Mesothelial cell of epicardium (in vitro differentiated cells): ENCODE measurements at places on chromosomes 2 and 18. TPM values are rescaled to one million over a fixed set of nuclear protein-coding genes. Genes with fewer than 3 reads are reported as not detected.

CDCA7 gene
- total RNA-seq: 17.6 to 20.2 TPM (median 18.3 TPM) in 3 replicates

DNA sequence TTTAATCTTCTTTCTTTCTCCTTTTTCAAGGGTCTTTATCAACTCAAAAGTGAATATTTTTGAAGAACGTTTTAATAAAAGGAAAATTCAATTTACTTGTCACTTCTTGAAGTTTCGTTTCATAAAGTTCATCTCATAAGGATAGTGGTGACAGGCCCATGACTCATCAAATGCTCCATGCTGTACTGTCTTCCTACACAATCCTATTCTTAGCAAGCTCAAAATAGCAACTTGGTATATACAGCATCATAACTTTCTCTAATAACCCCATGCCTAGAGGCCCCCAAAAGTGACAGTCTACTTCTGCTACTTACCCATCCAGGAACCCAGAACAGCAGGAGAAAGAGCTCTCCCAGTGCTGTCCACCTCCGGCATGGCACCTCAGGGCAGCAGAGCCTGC is 7.7 kb downstream of the FBXO15 start:
- peaks cover 16% of the 10 kb centered on the region for H3K27me3 ChIP-seq
- H3K4me3 ChIP-seq: no peak overlapping the region
- H3K36me3 ChIP-seq: no peaks in the 10 kb centered on the region

GRCh38 chr18:59052965-59053820 is 86.5 kb upstream of the SEC11C start:
- no peak for DNase-seq
- H3K27me3 ChIP-seq: peaks cover 2% of the 10 kb centered on the region
- no peaks in the 10 kb centered on the region for H3K36me3 ChIP-seq
- H3K4me3 ChIP-seq: no peak overlapping the region
- H3K4me1 ChIP-seq: peaks cover 39% of the 10 kb centered on the region

DNA sequence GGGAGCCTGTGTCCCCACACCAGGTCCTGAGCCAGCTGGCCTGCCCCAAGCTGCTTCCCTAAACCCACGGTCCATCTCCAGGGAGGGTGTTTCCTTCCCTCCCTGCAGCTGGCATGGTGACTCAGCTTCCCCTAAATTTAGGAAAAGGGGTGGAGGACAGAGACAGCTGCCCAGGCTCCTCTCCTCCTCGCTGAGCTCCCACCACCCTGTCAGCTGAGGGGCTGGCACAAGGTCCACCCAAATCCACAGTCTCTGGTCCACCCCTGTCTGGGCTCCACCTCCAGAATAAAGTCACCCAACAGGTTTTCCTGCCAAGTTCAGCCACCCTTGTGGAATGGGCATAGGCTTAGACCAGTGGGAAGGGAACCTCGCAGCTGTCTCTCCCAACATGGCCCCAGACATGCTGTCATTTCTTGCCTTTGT is 156.5 kb downstream of the TNS1 start:
- DNase-seq: no peak
- H3K27ac ChIP-seq: no peak overlapping the region
- H3K27me3 ChIP-seq: no peaks in the 10 kb centered on the region
- H3K4me1 ChIP-seq: peaks cover 17% of the 10 kb centered on the region
- H3K36me3 ChIP-seq: peaks cover 21% of the 10 kb centered on the region

GRCh38 chr2:150572961-150573395 is 85.5 kb upstream of the RND3 start:
- no peak for DNase-seq
- H3K4me1 ChIP-seq: peaks cover 32% of the 10 kb centered on the region
- H3K27me3 ChIP-seq: no peaks in the 10 kb centered on the region
- no peak overlapping the region for H3K4me3 ChIP-seq

DNA sequence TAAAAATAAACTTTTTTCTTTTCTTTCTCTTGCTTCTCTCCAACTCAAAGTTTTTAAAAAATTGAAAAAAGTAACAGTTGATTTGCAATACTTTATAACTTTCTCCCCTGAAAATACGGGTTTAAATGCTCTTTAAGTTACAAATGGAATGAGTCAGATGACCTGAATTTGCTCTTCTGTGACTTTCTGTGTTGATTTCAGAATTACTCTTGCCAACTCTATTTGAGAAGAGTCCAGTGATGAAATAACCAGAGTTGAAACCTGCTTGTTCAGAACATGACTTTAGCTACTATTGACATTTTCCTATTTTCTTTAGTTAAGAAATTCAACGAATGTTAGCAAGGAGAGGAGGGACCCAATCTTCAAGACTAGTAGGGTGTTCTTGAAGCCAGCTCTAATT is 146.1 kb upstream of the ZSWIM2 start:
- no peak for DNase-seq
- H3K27me3 ChIP-seq: peaks cover 8% of the 10 kb centered on the region
- H3K4me3 ChIP-seq: no peak overlapping the region
- H3K4me1 ChIP-seq: peaks cover 5% of the 10 kb centered on the region
- no peaks in the 10 kb centered on the region for H3K36me3 ChIP-seq

DNA sequence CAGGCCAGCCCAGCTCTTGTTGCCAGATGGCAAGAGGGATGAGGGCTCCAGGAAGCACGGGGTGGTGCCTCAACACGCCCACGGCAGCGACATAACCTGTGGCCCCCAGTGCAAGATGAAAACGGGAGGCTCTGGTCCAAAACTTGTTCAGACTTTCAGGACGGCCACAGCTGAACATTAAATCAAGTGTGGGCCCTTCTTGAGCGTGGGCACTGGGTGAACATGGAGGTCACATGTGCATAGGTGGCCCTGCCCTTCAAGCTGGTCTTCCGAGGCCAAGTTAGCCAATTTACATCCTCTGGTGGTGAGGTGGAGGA is 77.5 kb downstream of the NDUFA10 start:
- H3K27ac ChIP-seq: no peak overlapping the region
- H3K4me3 ChIP-seq: no peak overlapping the region
- no peaks in the 10 kb centered on the region for H3K27me3 ChIP-seq

DNA sequence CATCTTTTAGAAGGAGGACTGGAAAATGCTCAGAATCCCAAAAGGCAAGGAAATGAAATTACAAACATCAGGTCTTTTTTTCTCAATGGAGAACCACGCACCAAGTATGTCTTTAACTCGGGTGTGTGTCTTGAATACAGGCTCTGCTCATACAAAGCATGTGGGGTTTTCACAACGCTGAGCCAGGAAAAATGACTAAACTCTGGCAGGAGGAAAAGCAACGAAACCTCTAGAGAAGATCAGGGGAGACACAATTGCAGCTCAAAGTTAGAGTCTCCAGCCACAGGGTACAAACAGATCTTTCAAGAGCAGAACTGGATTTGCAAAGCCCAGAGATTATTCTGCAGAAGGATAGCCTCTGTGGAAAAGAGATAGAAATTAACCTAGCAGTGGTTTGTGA is 42.8 kb upstream of the TPO start:
- no peaks in the 10 kb centered on the region for H3K4me1 ChIP-seq
- no peak overlapping the region for H3K27ac ChIP-seq
- H3K4me3 ChIP-seq: no peak overlapping the region
- peaks cover 12% of the 10 kb centered on the region for H3K27me3 ChIP-seq
- no peaks in the 10 kb centered on the region for H3K36me3 ChIP-seq
